ENCODE measurements at places on chromosomes 4 and X.

GRCh38 chrX:134727363-134727762 lies 69.1 kb upstream of the PLAC1 start:
- no peaks in the 10 kb centered on the region for H3K36me3 ChIP-seq
- H3K4me3 ChIP-seq, result no peak overlapping the region
- H3K27ac ChIP-seq, result no peak overlapping the region
- DNase-seq, result peak; percentile 16
- H3K27me3 ChIP-seq, result no peaks in the 10 kb centered on the region

GRCh38 chr4:77044461-77045150 lies 31.2 kb downstream of the CCNI start:
- DNase-seq, result no peak
- H3K4me1 ChIP-seq, result no peaks in the 10 kb centered on the region
- H3K4me3 ChIP-seq, result no peak overlapping the region
- H3K27ac ChIP-seq, result no peak overlapping the region

GRCh38 chr4:103673983-103674382 lies 45.8 kb downstream of the TACR3 start:
- H3K27ac ChIP-seq, result no peak overlapping the region
- no peaks in the 10 kb centered on the region for H3K36me3 ChIP-seq
- no peak overlapping the region for H3K4me3 ChIP-seq
- H3K4me1 ChIP-seq, result no peaks in the 10 kb centered on the region
- no peak for DNase-seq
- no peaks in the 10 kb centered on the region for H3K27me3 ChIP-seq

DNA sequence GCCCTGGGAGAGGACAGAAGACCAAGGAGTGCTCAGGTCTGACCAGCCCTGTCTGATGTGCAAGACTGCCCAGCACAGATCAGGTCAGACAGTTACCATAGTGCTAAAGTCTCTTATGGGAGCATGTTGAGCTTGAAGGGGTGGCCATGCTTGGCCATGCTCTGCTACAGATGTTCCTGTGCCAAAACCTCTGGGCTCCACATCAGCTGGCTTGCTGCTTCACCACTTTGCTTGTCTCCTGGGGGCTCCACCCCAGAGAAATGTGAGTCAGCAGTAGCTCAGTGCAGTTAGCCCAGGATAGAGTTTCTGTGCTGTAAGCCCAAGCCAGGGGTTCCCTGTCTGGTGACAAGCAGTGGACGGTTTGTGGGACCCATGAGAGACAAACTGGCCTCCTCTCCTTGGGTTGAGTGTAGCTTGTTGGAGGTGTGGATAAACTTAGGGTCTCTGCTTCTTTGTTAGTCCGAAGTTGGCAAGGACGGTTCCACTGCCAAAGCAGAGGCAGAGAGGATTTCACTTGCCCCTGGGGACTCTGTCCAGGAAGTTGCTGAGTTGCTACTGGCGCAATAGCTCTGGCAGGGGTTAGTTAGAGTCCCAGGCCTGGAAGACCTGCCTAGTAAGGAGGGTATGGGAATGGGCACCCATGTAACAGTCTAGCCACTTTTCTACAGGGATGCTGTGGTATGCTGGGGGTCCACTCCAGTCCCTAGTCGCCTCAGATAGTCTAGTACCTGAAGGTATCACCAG lies 8.7 kb upstream of the TMSB15C start:
- H3K27me3 ChIP-seq, result no peaks in the 10 kb centered on the region
- DNase-seq, result no peak
- H3K36me3 ChIP-seq, result no peaks in the 10 kb centered on the region
- H3K4me1 ChIP-seq, result no peaks in the 10 kb centered on the region

DNA sequence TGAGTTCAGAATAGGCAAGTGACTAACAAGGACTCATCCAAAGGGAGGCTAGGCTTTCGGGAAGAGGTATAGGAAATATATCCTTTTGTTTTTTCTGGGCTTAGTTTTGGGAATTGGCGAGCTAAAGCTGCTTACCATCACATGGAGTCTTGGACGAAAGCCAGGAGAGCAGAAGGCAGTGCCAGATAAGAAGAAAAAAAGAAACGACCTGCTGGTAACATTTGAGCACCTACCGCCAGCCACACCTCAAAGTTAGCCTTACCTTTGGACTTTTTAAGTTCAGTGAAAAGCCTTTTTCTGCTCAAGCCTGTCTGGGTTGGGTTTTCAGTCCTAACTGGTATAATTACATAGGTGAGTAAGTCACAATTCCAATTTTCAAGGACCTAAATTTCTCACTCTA lies 85.1 kb upstream of the LCORL start:
- DNase-seq, result no peak
- H3K27me3 ChIP-seq, result no peaks in the 10 kb centered on the region
- no peaks in the 10 kb centered on the region for H3K36me3 ChIP-seq
- H3K4me3 ChIP-seq, result no peak overlapping the region
- no peaks in the 10 kb centered on the region for H3K4me1 ChIP-seq
- no peak overlapping the region for H3K27ac ChIP-seq

DNA sequence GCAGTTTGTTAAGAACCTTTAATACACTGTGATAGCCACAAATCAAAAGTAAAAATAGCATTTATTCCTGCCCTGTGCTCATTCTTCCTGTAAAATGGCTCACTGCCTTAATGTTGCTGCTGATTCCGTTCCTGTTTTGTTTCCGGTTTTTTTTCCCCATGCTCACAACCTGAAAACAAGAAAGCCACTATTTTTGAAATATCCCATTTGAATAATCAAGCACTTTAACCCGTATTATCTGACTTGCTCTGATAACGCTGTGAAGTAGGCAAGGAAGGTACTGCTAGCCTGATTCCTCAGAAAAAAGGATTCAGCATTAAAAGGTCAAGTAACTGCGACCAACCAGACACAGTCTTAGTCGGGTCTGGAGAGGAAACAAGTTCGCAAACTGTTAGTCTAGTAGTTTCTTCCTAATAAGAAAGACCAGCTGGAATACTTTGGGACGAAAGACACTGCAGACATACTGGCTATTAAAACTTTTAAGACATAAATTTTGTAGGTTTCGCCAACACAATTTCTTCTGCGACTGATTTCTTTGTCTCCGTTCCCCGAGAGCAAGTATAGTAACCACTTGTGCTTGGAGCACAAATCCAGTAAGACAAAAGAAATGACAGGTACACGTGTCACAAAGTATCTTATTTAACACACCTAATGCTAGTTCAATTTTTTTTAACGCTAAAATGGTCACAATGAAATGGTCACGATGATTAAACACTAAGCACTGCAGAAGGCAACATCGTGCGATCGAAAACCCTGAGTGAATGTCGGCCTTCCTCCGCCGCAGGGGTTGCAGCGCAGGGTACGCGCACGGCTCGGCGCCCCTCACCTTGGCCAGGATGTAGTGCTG lies 802 bp downstream of the COX18 start:
- no peaks in the 10 kb centered on the region for H3K27me3 ChIP-seq
- H3K36me3 ChIP-seq, result no peaks in the 10 kb centered on the region
- DNase-seq, result peak; percentile 14
- peaks cover 22% of the 10 kb centered on the region for H3K4me1 ChIP-seq

- no peak for DNase-seq
- peaks cover 11% of the 10 kb centered on the region for H3K4me1 ChIP-seq
- no peak overlapping the region for H3K27ac ChIP-seq
- no peaks in the 10 kb centered on the region for H3K36me3 ChIP-seq
- H3K27me3 ChIP-seq, result no peaks in the 10 kb centered on the region
These were observed 6.4 kb downstream of the AMOT start for GRCh38 chrX:112834031-112834845.

DNA sequence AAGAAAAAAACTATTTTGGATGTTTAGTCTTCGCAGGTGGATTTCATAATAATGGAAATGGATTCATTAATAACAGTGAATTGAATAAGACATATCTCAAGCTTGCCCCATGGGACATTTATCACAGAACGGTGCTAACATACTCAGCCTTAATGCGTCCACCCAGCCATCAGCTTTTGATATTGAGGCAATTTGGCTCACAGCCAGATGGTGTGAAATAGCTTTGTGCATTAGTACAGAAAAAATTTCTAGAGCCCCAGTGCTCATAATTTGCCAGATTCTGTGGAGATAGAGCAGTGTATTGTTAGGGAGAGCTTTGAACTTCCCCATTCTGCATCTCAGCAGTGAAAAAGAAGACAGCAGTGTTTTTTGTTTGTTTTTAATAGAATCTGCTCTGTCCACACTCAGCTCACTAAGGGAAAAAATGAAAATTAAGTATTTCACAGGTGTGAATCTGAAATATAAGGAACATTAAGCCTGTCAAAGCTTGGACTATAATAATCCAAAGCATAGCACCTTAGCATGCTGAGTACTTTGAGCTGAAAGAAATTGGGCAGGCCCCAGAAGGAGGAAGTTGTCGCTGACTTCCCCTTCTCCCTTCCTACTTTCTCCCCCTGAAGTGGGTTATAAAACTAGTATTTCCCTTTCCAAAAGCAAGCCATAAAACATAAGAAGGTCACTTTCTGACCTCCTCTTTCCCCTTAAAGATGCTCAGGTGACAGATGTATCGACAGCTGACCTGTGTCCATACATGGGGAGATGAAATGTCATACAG lies 295.8 kb downstream of the MAGEB5 start:
- no peak for DNase-seq
- H3K4me3 ChIP-seq, result no peak overlapping the region
- no peaks in the 10 kb centered on the region for H3K36me3 ChIP-seq
- no peaks in the 10 kb centered on the region for H3K4me1 ChIP-seq
- H3K27me3 ChIP-seq, result no peaks in the 10 kb centered on the region

GRCh38 chrX:2933125-2933900 lies 4.2 kb upstream of the ARSD start:
- H3K4me3 ChIP-seq, result no peak overlapping the region
- H3K36me3 ChIP-seq, result no peaks in the 10 kb centered on the region
- no peak overlapping the region for H3K27ac ChIP-seq
- no peaks in the 10 kb centered on the region for H3K4me1 ChIP-seq

DNA sequence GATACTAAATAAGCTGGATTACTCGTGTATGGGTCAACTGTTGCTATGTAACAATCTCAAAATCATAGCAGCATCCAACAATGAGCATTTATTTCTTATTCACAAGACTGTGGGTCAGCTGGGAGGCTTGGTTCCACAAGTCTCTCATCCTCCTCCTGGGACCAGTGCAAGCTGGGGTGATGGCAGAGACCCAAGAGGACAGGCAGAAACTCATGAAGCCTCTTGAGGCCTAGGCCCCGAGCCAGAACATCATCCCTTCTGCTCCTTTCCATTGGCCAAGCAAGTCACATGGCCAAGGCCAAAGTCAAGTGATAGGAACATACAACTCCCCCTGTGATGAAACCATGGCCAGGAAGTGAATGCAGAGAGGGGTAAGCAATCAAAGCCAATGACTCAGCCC lies 422.1 kb downstream of the BCOR start:
- no peaks in the 10 kb centered on the region for H3K27me3 ChIP-seq
- no peak overlapping the region for H3K4me3 ChIP-seq
- H3K36me3 ChIP-seq, result no peaks in the 10 kb centered on the region
- peak; percentile 43 for DNase-seq
- no peak overlapping the region for H3K27ac ChIP-seq
- no peaks in the 10 kb centered on the region for H3K4me1 ChIP-seq

GRCh38 chr4:25879991-25880651 lies 17.3 kb upstream of the SEL1L3 start:
- no peaks in the 10 kb centered on the region for H3K27me3 ChIP-seq
- H3K4me1 ChIP-seq, result no peaks in the 10 kb centered on the region
- no peaks in the 10 kb centered on the region for H3K36me3 ChIP-seq
- H3K4me3 ChIP-seq, result no peak overlapping the region

DNA sequence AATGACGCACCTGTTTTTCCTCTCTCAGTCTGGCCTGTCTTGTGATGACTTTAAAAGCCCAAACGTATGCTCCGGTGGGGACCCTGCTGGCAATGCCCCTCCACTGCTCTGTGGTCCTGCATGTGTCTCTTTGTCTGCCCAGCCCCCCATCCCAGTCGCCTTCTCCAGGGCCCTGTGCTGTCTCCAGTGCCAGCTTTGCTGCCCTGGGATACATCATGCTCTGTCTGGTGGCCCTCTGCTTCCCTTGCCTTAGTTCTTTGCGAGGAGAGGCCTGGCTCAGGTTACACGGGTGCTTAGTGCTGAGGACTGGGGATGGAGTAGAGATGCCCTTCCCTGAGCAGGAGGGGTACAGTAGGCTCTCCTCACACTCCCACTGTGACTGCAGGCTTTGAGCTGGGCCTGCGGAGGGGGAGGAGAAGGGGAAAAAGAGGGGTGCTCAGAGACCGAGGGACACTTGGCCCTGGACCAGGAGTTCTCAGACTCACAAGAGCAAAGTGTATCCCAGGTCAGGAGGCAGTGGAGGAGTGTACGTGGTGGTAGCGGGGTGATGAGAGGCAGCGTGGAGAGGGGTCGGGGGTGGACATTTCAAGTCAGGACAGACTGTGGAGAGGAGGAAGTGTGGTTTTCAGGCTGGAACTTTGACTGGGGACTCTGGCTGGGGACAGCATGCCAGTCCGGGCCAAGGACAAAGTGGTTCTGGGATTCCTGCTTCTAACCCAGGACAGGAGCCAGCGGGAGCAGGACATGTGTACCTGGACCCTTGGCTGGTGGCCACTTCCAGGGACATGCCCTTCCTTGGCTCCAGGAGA lies 2.8 kb downstream of the APLN start:
- no peak for DNase-seq
- no peak overlapping the region for H3K4me3 ChIP-seq

- DNase-seq, result no peak
- H3K27me3 ChIP-seq, result no peaks in the 10 kb centered on the region
- no peaks in the 10 kb centered on the region for H3K36me3 ChIP-seq
- H3K4me3 ChIP-seq, result no peak overlapping the region
- H3K27ac ChIP-seq, result no peak overlapping the region
These were observed 2282.6 kb downstream of the ARAP2 start for GRCh38 chr4:33961761-33962160.

- no peaks in the 10 kb centered on the region for H3K4me1 ChIP-seq
- H3K4me3 ChIP-seq, result no peak overlapping the region
- no peak overlapping the region for H3K27ac ChIP-seq
- H3K27me3 ChIP-seq, result no peaks in the 10 kb centered on the region
- no peaks in the 10 kb centered on the region for H3K36me3 ChIP-seq
- DNase-seq, result no peak
These were observed 15.6 kb downstream of the CXorf66 start for GRCh38 chrX:139949703-139950102.

GRCh38 chrX:107541244-107541643 lies 87.1 kb upstream of the PRPS1 start:
- H3K36me3 ChIP-seq, result no peaks in the 10 kb centered on the region
- H3K4me3 ChIP-seq, result no peak overlapping the region
- DNase-seq, result no peak
- H3K27ac ChIP-seq, result no peak overlapping the region
- no peaks in the 10 kb centered on the region for H3K27me3 ChIP-seq
- no peaks in the 10 kb centered on the region for H3K4me1 ChIP-seq

- no peaks in the 10 kb centered on the region for H3K27me3 ChIP-seq
- H3K4me1 ChIP-seq, result no peaks in the 10 kb centered on the region
- no peaks in the 10 kb centered on the region for H3K36me3 ChIP-seq
- no peak for DNase-seq
These were observed 136.2 kb downstream of the HMX1 start for GRCh38 chr4:8735236-8736089.
